ENCODE measurements at places on chromosomes 16 and 17.

- DNase-seq = no peak
Observed at GRCh38 chr17:17732892-17733670, 51.8 kb downstream of the RAI1 start.

DNA sequence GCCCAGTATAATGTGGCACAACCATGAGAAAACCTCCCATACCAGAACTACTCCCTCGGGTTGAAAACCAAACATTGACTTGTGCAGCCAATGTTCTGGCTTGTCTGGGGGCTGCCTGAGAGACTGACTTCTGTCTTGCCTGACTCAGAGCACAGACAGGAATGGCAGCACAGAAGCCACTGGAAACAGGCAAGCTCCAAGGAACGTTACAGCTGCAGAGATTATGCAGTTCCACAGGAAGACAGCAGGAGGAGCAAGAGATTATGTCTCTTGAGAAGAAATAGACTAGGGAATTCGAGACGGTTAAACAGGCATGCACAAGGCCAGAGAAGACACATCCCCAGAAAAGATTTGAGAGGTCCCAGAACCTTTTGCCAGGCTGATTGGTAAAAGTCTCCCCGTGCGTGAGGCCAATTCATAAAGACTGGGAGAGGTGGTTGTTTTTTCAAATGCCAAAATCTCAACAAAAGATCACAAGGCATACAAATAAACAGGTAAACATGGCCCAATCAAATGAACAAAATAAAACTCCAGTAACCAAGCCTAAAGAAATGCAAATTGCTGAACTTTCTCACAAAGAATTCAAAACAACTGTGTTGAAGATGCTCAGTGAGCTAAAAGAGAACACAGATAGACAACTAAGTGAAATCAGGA, 90.6 kb upstream of the CDH5 start:
- peak; percentile 82 for DNase-seq

DNA sequence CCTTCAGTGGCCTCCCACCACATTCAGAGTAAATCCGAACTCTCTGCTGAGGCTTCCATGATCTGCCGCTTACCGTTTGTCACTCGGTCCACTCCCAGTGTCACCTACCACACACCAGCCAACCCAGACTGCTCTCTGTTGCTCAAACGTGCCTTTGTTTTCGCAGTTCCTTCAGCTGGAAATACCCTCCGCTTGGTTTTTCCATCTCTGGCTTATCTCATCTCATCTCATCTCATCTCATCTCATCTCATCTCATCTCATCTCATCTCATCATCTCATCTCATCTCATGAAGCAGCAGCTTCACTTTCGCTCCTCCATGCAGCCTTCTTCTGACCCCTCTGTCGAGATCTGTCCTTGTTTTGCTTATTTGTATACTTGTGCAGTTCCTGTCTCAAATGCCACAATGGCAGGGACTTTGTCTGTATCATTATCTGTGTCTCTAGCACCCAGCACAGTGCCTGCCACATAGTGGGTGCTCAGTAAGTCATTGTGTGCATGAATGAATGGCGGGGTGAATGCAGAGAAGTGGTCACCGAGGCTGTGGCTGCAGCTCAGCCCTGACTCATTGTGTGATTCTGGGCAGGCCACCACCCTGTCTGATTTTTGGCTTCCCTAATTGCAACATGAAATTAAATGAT, 3.8 kb upstream of the SNX20 start:
- no peak for DNase-seq

DNA sequence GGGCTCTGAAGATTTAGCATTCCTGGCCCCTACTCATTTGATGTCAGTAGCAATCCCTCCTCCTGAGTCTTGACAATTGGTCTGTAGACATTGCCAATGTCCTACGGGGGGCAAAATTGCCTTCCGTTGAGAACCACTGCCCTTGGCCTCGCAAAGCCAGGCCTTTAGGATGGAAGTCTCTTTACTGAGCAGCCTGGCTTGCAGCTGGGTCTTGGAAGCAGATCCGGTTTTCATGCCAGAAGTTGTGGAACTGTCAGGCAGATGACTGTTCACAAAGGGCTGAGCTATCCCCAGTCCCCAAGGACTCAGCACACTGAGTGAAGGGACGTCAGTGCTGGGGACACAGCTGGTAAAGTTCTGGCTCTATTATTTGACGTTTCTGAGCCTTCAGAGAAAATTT, 83.2 kb downstream of the WSCD1 start:
- no peak for DNase-seq

- DNase-seq = no peak
Observed at GRCh38 chr17:14156689-14157088, 80.0 kb downstream of the CDRT15 start.

DNA sequence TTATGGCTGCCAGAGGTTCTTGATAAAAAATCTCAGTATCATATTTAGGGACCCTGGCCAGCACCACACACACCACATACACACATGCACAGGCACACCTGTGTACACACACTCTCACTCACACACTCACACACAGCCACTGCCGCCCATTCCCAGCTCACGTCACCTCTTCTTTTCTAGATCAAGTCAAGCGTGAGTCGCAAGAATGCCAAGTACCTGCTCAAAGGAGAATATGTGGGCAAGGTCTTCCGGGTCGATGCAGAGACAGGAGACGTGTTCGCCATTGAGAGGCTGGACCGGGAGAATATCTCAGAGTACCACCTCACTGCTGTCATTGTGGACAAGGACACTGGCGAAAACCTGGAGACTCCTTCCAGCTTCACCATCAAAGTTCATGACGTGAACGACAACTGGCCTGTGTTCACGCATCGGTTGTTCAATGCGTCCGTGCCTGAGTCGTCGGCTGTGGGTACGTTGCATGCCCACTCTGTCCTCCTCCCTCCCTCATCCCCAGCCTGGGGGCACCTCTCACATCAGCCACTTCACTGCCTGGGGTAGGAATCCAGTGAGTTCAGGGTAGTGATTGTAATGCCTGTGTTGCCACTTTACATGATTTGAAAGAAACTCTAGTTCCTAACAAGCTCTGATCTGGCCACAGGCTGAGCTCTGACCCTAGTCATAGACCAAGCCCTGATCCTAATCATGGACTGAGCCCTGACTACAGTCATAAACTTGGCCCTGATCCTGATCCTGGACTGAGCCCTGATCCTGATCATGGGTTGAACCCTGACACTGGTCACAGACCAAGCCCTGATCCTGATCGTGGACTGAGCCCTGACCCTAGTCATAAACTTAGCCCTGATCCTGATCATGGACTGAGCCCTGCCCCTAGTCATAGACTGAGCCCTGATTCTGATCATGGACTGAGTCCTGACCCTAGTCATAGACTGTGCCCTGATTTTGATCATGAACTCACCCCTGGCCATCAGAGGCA, 20.4 kb downstream of the CDH5 start:
- no peak for DNase-seq

- DNase-seq = peak; percentile 20
Observed at GRCh38 chr17:78925662-78926555, 722 bp upstream of the TIMP2 start.

DNA sequence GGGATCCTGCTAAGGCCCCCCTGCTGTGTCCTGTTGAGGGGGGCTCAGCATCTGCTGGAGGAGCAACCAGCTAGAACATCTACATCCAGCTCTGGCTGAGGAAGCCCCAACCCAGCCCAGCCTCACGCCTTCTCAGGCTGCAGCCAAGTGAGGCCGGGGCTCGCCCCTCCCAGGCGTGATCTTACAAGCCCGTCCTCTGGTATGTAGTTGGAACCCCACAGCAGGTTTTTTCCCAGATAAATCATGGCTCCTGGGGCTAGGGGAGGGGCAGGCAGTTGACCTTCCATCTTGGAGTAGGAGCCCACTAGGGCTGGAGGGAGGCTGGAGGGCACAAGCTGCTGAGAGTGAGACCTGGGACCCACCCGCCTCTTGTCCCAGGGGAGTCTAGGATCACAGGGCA, 4.7 kb downstream of the FAM83G start:
- DNase-seq = no peak

- DNase-seq = no peak
Observed at GRCh38 chr16:86716649-86717048, 138.3 kb downstream of the FOXL1 start.

- DNase-seq = no peak
Observed at GRCh38 chr17:35448214-35448898, at the start of gene SLFN13. Gene SLFN13 (minus strand): TSS chr17:35448766. CDS start chr17:35445680, 3,086 bp downstream.

GRCh38 chr17:20271011-20271610, 196.2 kb downstream of the LGALS9B start:
- DNase-seq = no peak

- no peak for DNase-seq
Observed at GRCh38 chr16:264440-264951, 11.2 kb downstream of the RGS11 start.

DNA sequence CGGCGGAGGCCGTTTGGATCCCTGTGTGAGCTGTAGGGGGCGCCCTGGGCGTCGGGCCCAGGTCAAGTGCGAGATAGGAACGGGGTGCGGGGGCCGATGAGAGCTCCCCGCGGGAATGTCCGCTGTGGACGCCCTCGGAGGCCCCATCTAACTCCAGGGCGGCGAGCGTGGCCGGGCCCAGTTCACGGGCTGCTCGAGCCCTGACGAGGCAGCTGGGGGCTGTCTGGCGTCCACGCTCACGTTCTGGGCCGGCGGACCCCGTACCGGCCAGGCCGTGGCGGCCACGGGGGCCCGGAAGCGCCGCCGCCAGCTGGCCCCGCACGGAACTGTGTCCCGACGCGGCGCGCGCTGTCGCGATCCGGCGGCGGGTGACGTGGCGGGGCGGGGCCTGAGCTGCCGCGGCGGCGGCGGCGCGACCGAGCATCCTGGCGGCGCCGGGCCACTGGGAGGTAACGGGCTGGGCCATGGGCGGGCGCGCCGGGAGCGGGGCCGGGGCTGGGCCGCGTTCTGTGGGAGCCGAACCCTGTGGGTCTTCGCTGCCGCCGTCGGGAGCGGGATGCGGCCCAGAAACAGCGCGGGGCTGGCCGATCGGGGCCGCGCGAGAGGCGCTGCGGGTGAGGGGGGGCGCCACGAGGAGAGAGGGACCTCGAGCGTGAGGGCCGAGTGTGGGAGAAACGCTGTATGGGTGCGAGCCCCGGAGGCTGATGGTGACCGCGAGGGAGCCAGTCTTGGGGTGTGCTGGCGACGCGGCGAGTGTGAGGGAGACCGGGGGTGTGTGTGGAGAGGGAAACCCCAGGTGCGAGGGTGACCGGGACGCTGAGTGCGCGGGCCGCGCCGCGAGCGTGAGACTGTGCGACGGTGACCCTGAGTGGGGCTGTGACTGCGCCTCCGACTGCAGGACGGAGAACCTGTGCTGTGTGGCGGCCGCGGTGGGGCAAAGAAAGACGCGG, at the start of gene SLC7A6:
Gene SLC7A6, plus strand, starts transcription at position 399 of the 950 bp plus-strand sequence. CDS start 10,201 bp downstream, outside the sequence.
- peak; percentile 72 for DNase-seq

GRCh38 chr16:51881731-51882130, 665.2 kb downstream of the TOX3 start:
- no peak for DNase-seq

- peak; percentile 96 for DNase-seq
Observed at GRCh38 chr17:42311240-42312034, 23.1 kb downstream of the STAT5A start.

GRCh38 chr17:73105431-73105830, 12.9 kb upstream of the SLC39A11 start:
- no peak for DNase-seq

GRCh38 chr17:70172923-70173322, 3.6 kb downstream of the KCNJ2 start:
- DNase-seq = no peak

DNA sequence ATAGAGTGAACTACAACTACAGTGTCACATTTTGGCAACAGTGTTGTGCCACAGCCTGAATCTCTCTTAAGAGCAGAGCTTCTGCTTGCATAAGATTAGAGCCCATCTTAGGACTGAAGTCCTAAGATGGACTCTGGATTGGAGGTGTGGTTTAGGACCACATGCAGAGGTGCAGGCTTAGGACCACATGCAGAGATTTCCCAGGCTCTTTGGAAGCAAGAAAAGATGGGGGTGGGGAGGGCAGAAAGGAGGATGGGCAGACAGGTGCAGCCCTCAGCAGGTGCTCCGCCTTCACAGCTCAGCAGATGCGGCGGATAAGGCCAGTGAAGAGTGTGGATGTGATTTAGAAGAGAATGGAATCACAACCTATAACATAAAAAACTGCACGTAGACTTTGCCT, 128.7 kb downstream of the TANGO6 start:
- no peak for DNase-seq

GRCh38 chr16:86669937-86670749, 91.8 kb downstream of the FOXL1 start:
- DNase-seq = no peak

DNA sequence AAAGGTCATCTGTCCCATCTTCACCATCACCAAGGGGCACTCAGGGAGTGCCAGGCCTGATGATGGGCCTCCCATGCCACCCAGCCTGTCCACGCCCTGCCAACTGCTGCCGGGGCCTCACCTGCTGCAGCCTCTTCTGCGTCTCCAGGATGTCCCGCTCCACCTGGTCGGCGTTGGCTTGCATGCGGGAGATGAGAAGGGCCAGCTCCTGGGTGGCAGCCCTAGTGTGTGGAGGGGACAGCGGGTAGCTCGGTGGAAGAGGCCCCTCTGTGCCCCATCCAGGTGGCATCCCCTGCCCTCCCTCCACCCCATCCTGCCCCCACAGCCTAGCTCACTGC, 3.2 kb downstream of the EVPL start:
- no peak for DNase-seq

GRCh38 chr16:11224894-11225676, 30.9 kb downstream of the SOCS1 start:
- DNase-seq = no peak

DNA sequence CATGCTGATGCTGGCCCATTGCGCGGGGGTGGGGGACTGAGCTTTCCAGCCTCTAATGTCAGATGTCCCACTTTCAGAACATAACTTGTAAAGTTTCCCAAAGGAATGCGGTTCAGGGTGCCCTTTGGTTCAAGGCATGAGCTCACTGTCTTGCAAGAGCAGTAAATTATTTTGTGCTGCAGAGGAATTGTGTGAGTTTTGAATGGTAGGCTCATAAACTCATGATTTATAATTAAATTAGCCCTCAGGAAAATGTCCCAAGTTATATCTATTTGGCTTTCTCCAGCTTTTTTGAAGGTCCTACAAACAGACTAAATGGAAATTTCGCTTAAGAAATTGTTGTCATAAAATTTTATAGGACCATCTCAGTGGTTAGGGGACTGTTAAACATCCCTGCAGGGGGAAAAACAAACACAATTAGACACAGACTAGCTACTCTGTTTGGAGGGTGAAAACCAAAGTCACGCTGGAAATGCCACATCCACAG, 321.8 kb downstream of the HS3ST3B1 start:
- no peak for DNase-seq

DNA sequence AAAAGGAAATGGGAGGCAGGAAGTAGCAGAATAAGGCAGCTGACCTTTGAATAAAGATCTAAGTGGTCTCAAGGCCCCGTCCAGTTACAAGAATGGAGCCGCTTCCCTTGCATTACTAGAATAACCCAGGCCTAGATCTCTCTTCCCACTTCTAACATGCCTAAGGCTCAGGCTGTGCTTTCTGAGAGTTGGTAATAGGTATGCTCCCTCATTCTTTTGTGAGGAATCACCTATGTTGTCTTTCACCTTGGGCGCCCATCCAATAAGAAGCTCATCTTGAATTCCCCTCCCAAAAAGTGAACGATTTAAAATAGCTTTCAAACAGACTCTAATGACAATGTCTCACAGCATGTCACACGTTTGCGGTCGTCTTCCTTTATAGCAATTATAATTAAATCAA, 101.2 kb downstream of the KCNJ2 start:
- DNase-seq = peak; percentile 21

- no peak for DNase-seq
Observed at GRCh38 chr16:22635357-22635761, 124.7 kb downstream of the NPIPB5 start.

GRCh38 chr17:3813171-3813570, 12.2 kb upstream of the ITGAE start:
- DNase-seq = no peak

Data from NCI-H82 (cell line).